ENCODE measurements at places on chromosomes 7 and 10. TPM values are rescaled to one million over a fixed set of nuclear protein-coding genes. Genes with fewer than 3 reads are reported as not detected.

The GSTO2 gene
- total RNA-seq = 1.4 TPM

The ARID5B gene
- 35.7 TPM for total RNA-seq

The SFTPA2 gene
- total RNA-seq = not detected

The SLC16A9 gene
- 2.1 TPM for total RNA-seq

The NIPSNAP2 gene
- total RNA-seq = 56.3 TPM

The NOD1 gene
- 14.8 TPM for total RNA-seq

GRCh38 chr7:138387755-138388475, 72.1 kb upstream of the TRIM24 start:
- no peak for DNase-seq
- H3K27me3 ChIP-seq = no peaks in the 10 kb centered on the region
- H3K36me3 ChIP-seq = no peaks in the 10 kb centered on the region
- no peaks in the 10 kb centered on the region for H3K4me1 ChIP-seq
- H3K27ac ChIP-seq = no peak overlapping the region
- H3K4me3 ChIP-seq = no peak overlapping the region

- no peak overlapping the region for H3K27ac ChIP-seq
- H3K4me3 ChIP-seq = no peak overlapping the region
- DNase-seq = no peak
- no peaks in the 10 kb centered on the region for H3K27me3 ChIP-seq
Measured at GRCh38 chr10:132145521-132146185, 41.1 kb upstream of the DPYSL4 start.

GRCh38 chr10:93261961-93262610, 188.4 kb downstream of the CYP26A1 start:
- DNase-seq = no peak
- no peaks in the 10 kb centered on the region for H3K27me3 ChIP-seq
- H3K4me3 ChIP-seq = no peak overlapping the region
- no peaks in the 10 kb centered on the region for H3K36me3 ChIP-seq
- no peaks in the 10 kb centered on the region for H3K4me1 ChIP-seq

- H3K36me3 ChIP-seq = no peaks in the 10 kb centered on the region
- peak overlapping the region; percentile 45 for H3K4me3 ChIP-seq
Measured at GRCh38 chr7:151851145-151851751, 25.7 kb downstream of the PRKAG2 start.

- no peak overlapping the region for H3K27ac ChIP-seq
- peaks cover 22% of the 10 kb centered on the region for H3K36me3 ChIP-seq
- no peaks in the 10 kb centered on the region for H3K27me3 ChIP-seq
- no peaks in the 10 kb centered on the region for H3K4me1 ChIP-seq
- H3K4me3 ChIP-seq = no peak overlapping the region
Measured at GRCh38 chr7:5377816-5378215, 45.8 kb downstream of the TNRC18 start.

- no peak overlapping the region for H3K4me3 ChIP-seq
- H3K4me1 ChIP-seq = no peaks in the 10 kb centered on the region
- DNase-seq = no peak
Measured at GRCh38 chr7:40866601-40867000, 731.8 kb downstream of the SUGCT start.

GRCh38 chr7:102981451-102981850, 68.7 kb downstream of the LRRC17 start:
- H3K4me3 ChIP-seq = no peak overlapping the region
- H3K36me3 ChIP-seq = no peaks in the 10 kb centered on the region
- DNase-seq = no peak
- no peak overlapping the region for H3K27ac ChIP-seq

DNA sequence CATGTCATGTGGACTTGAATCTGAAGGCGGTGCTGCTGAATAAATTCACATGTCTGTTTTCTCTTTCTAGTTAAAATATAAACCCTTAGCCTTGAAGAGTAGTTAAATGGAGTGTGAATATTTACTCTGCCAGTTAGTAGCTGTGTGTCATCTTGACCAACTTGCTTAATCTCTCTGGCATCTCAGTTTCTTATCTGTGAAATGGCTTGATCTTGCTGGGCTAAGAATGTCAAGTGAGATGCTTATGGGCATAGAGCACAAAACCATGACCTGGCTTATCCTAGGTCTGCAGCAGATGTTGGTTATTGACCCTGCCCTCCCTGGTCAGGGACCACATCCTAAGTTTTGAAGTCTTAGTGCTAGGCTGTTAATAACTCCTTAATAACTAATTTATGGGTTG, 16.6 kb downstream of the ARID5B start:
- H3K4me3 ChIP-seq = no peak overlapping the region
- no peak overlapping the region for H3K27ac ChIP-seq

- H3K4me3 ChIP-seq = peak overlapping the region; percentile 19
- peak overlapping the region; percentile 61 for H3K27ac ChIP-seq
- no peaks in the 10 kb centered on the region for H3K27me3 ChIP-seq
- H3K4me1 ChIP-seq = peaks cover 64% of the 10 kb centered on the region
- DNase-seq = no peak
Measured at GRCh38 chr7:104951546-104951945, 62.5 kb upstream of the KMT2E start.

GRCh38 chr10:130041451-130042371, 68.9 kb downstream of the C10orf143 start:
- no peak overlapping the region for H3K4me3 ChIP-seq
- no peaks in the 10 kb centered on the region for H3K4me1 ChIP-seq
- H3K27ac ChIP-seq = no peak overlapping the region
- H3K27me3 ChIP-seq = peaks cover 2% of the 10 kb centered on the region
- DNase-seq = no peak

- no peaks in the 10 kb centered on the region for H3K36me3 ChIP-seq
- H3K4me3 ChIP-seq = no peak overlapping the region
- peaks cover 3% of the 10 kb centered on the region for H3K4me1 ChIP-seq
- no peak overlapping the region for H3K27ac ChIP-seq
- no peak for DNase-seq
- peaks cover 2% of the 10 kb centered on the region for H3K27me3 ChIP-seq
Measured at GRCh38 chr7:20219446-20220292, 2.5 kb upstream of the MACC1 start.

DNA sequence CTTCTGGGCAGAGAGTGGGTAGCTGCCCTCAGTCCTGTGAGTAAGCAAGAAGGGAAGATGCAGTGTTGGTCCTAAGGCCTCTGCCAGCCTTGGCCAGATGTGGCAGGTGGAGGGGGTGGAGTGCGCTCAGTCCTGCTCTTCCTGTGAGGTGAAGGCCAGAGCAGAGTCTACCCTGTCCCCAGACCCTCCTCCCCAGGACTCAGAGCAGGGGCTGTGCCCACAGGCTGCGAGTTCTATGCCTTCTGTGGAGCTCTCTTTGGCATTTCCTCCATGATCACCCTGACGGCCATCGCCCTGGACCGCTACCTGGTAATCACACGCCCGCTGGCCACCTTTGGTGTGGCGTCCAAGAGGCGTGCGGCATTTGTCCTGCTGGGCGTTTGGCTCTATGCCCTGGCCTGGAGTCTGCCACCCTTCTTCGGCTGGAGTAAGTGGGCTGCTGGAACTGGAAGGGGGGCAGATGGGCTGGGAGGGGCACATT, 4.0 kb downstream of the OPN4 start:
- H3K27me3 ChIP-seq = no peaks in the 10 kb centered on the region
- H3K36me3 ChIP-seq = no peaks in the 10 kb centered on the region
- no peak overlapping the region for H3K4me3 ChIP-seq

DNA sequence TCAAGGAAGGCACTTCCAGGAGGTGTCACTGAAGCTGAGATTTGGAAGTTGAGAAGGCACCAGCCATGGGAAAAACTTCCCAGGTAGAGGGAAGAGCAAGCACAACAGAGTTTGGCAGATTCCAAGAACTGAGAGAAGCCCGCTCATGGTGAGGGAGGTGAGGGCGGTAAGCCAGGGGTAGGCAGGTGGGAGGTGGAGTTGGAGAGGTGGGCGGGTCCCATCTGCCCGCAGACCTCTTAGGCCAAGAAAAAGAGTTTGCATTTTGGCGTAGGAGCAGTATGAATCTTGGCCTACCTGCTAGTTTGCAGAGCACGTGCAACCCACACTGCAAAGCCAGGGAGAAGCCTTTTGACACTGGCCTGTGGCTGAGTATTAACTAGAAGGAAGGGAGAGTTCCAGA, 18.8 kb downstream of the FRMPD2 start:
- H3K4me1 ChIP-seq = no peaks in the 10 kb centered on the region
- H3K36me3 ChIP-seq = no peaks in the 10 kb centered on the region
- no peak for DNase-seq

GRCh38 chr7:138705167-138705566, 4.0 kb upstream of the SVOPL start:
- H3K4me1 ChIP-seq = peaks cover 4% of the 10 kb centered on the region
- H3K27ac ChIP-seq = no peak overlapping the region
- no peak for DNase-seq
- H3K27me3 ChIP-seq = no peaks in the 10 kb centered on the region
- no peaks in the 10 kb centered on the region for H3K36me3 ChIP-seq
- H3K4me3 ChIP-seq = no peak overlapping the region

- DNase-seq = no peak
- H3K4me1 ChIP-seq = no peaks in the 10 kb centered on the region
- no peaks in the 10 kb centered on the region for H3K36me3 ChIP-seq
Measured at GRCh38 chr10:131130025-131130424, 181.5 kb downstream of the TCERG1L start.

Data from activated T-helper 2 cell treated with anti-CD3 and anti-CD28 coated beads, Interferon-gamma antibody, Interleukin-2, Interleukin-4, amounts not matched to agents 10 μg/mL and 5 μg/mL and 100 μg/mL, durations not matched to agents 14 hours and 24 hours and 36 hours (primary cell).